ENCODE measurements at places on chromosomes 11 and 22. TPM values are rescaled to one million over a fixed set of nuclear protein-coding genes. Genes with fewer than 3 reads are reported as not detected.

The C11orf16 gene
- not detected for total RNA-seq

The LMF2 gene
- 36.7 TPM for total RNA-seq

The CSNK2A3 gene
- 3.2 TPM for total RNA-seq

The ENDOD1 gene
- 38.8 TPM for total RNA-seq

The SMC1B gene
- not detected for total RNA-seq

The OR56A1 gene
- not detected for total RNA-seq

The TMEM45B gene
- not detected for total RNA-seq

The OR51D1 gene
- total RNA-seq = not detected

The OR52I2 gene
- not detected for total RNA-seq

The MUC15 gene
- total RNA-seq = not detected

The MEI1 gene
- 1.4 TPM for total RNA-seq

The INSC gene
- total RNA-seq = 4.0 TPM

The TMPRSS13 gene
- total RNA-seq = not detected

The CECR2 gene
- not detected for total RNA-seq

The OR8G1 gene
- total RNA-seq = not detected

The TSSK2 gene
- total RNA-seq = not detected

The C11orf86 gene
- not detected for total RNA-seq
